ENCODE measurements at places on chromosomes 4 and X.

- no peak for DNase-seq
Measured at GRCh38 chr4:96356591-96357370, 516.9 kb downstream of the PDHA2 start.

DNA sequence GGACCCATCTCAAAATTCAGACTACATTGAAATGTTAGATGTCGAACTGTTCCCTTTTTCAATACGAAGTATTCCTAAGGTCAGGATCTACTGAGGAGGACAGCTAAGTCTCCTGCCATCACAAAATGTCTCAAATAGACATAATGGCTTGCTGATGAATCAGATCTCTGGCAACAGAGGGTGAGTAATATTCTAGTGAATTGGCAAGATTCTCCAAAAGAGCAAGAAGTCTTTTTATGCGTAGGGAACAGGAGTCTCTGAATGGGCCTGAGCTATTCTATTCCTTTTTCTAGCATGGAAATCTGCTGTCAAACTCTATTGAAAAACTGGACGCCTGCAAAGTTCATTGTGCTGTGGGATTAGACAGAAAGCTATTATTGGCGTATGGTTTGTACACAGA, 145.4 kb downstream of the FNIP2 start:
- no peak for DNase-seq

GRCh38 chr4:82799006-82799881, 648 bp upstream of the SCD5 start:
- DNase-seq = no peak

GRCh38 chr4:24662542-24662941, 78.2 kb upstream of the DHX15 start:
- DNase-seq = no peak

GRCh38 chrX:101415180-101416145, 7.4 kb downstream of the HNRNPH2 start:
- DNase-seq = peak; percentile 30

- DNase-seq = no peak
Measured at GRCh38 chr4:52592287-52592686, 66.8 kb downstream of the USP46 start.

GRCh38 chr4:81136161-81136905, 78.7 kb downstream of the PRKG2 start:
- no peak for DNase-seq

All from Calu3 (cell line).